ENCODE measurements at places on chromosomes 3 and 15.
A peak's percentile ranks its signal among the peaks of the same experiment; 100 is the strongest.

DNA sequence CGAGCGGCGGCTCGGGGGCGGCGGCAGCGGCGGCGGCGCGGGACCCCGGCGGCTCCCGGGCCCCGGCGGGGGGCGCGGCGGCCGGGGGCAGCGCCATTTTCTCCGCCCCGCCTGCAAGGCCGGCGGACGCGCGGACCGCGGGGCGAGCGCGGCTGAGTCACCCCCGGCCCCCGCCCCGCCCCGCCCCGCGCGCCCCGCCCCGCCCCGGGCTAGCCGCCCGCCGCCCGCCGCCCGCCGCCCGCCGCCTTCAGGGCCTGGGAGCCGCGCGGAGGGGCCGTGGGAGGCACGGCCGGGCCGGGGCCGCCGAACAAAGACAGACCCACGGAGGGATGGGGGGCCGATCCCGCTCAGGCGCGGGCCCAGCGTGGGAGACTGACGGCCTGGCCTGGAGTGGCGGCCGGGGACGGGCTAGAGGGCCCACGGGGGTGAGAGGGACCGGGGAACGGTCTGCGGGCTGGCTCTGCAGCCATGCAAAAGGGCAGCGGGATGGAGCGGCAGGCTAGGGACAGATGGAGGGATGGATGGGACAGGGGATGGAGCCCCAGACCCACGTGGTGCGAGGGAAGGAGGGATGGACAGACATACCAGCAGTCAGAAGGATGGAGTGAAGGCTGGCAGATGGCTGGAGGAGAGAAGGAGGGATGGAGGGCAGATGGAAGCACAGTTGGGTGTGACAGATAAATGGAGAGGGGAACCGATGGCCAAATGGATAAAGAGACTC lies at the start of gene EIF4E3:
Gene EIF4E3, minus strand, starts transcription at position 132 of the 721 bp plus-strand sequence. Its CDS starts 35 bp downstream, at position 97.
- DNase-seq, result peak; percentile 52

DNA sequence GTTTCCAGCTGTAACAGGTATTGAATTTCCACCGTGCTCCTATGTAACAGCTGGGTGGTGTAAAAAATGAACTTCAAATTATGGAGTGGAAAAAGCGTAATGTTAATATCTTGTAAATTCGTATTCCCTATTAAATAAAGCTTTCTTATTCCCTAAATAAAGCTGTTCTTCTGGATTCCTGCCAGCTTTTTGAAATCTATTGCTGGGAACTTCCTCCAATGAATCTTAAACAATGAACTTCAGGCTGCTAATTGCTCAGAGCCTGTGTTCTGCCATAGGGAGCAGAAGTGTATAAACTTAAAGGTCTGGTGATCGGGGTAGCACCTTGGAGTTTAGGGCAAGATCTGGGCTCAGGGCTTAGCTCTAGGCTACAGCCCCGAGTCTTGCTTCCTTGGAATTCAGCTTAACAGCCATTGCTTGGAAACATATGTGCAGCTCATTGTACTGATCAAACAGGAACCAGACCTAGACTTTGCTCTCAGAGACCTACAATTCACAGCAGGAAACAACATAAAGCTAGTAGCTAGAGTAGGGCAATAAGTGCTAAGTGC lies 1.4 kb downstream of the ARL14 start:
- DNase-seq, result no peak

DNA sequence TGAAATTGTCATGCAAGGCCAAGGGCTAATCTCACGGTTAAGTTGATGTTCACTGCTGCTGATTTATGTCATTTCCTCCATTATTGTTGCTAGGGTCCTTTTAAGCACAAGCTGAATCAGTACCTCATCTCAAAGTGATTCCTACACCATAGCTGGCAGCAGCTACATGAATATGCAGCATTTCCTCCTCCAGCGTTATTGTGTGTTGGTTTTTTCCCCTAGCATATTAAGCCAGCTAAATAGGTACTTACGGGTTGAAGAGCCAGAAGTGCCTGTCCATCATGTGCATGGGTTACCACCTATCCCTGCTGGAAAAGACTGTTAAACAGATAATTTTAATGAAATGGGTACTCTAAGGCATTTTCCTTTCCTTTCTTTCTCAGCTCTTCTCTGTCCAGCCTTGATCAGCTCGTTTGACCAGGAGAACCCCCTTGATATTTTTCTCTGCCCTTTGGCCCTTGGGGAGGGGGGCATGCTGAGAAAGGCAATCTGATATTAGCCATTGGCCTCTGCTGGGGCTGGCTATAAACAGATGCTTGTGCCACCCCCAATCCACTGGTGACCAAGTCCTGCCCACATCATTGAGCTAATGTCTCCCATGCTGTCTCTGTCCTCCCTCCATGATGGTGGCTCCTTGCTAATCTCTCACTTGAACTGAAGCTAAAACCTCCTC lies 115.6 kb upstream of the PLXNA1 start:
- DNase-seq, result no peak

GRCh38 chr15:95604634-95605036 lies 725.9 kb upstream of the NR2F2 start:
- no peak for DNase-seq

GRCh38 chr3:55376753-55377347 lies 110.3 kb downstream of the WNT5A start:
- DNase-seq, result no peak

- DNase-seq, result no peak
These were observed 36.0 kb upstream of the LEKR1 start for GRCh38 chr3:156790156-156790555.

GRCh38 chr15:60396958-60397771 lies 621 bp downstream of the ANXA2 start:
- no peak for DNase-seq

DNA sequence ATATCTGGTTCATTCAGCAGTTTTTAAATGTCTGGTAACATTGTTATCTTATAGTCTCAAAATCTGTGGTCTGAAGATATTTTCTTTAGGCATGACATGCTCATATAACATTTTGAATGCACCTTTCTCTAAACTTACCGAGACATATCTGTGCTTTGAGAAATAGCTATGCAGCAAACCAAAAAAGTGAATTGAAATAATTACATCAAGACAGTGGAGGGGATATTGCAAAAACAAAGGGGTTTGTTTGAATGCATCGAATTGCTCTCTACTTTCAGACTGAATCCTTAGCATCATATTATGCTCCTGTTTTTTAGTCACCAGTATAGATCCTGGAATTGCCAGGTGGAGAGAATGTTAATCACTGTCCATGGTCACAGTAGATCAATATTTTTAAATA lies 5.1 kb downstream of the ARPP21 start:
- DNase-seq, result no peak

DNA sequence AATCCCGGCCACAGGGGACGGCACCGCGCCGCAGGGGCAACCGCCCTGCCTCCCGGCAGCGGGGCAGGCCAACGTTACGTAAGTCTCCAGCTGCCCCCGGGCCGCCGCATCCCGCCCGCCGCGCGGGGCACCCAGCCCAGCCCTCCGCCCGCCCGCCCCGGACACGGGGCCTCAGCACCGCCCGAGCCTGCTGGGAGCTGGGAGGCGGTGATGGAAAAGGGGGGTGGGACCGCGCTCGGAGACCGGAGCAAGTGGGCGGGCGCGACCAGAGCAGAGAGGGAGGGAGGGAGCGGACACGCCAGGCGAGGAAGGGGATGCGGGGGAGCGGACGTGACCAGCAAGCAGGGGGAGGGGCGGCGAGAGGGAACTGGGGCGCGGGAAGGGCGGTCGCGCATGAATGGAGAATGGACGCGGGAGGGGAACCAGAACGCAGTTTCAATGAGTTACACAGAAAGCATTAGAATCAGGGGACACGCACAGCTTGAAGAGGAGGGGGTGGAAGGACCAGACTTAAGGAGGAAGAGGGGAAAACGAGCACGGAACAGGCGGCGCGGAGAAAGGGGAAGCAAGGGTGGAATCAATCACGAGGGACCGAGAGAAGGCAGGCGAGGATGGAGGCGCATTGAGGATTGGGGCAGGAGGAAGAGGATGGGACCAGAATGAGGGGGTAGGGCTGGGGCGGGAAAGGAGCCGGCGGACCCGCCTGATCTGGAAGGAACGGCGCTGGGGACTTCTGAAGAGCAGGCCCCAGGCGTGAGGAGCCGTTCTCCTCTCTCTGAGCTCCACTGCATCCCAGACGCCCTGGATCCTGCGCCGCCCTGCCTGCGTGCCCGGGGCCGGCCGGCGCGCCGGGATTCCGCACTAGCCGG lies 559 bp downstream of the PKM start:
- peak; percentile 69 for DNase-seq

- DNase-seq, result no peak
These were observed 28.5 kb upstream of the TSEN2 start for GRCh38 chr3:12455740-12456139.

- DNase-seq, result no peak
These were observed 7.4 kb downstream of the ZBTB47 start for GRCh38 chr3:42660898-42661297.

- no peak for DNase-seq
These were observed 16.2 kb downstream of the MB21D2 start for GRCh38 chr3:192901435-192901834.

DNA sequence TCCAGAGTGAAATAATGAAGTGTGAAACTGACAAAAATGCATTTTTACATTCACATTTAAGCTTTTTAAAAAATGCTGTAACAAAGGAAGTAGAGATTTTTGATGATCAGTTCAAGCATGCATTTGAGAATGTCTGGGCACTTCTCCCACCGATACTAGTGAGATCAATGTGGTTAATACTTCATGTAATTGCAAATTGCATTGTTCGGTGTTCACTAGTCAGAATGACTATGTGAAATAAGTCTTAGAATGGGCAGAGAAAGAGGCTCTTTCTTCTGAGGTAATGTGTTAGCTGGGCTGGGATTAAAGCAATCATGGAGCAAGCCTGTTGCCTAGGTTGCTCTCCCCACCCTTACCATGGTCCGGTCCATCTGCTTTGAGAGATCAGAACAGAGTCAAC lies 587.0 kb upstream of the GRM7 start:
- DNase-seq, result no peak

DNA sequence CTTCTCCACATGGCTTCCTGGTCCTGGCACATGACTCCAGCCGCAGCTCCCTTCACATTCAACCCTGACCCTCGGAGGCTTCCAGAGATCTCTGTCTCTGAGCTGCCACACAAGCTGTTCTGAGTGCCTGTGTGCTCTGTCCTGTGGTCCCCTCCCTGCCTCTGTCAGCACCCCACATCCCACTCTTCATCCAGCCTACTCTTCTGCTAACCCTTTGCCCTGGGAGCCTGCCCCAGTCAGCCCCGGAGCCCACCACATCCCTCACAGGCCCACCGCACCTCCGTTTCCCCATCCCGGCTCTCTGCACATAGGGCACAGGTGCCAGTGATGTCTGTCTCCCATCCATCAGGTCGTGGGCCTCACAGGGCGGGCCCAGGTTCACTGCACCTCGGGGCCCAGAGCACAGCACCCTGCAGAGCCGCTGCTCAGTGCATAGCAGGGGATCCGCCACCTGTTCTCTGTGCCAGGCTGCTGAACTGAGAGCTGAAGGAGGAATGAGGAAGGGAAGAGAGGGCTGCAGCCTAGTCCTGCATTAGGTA lies 133.6 kb downstream of the UACA start:
- no peak for DNase-seq

DNA sequence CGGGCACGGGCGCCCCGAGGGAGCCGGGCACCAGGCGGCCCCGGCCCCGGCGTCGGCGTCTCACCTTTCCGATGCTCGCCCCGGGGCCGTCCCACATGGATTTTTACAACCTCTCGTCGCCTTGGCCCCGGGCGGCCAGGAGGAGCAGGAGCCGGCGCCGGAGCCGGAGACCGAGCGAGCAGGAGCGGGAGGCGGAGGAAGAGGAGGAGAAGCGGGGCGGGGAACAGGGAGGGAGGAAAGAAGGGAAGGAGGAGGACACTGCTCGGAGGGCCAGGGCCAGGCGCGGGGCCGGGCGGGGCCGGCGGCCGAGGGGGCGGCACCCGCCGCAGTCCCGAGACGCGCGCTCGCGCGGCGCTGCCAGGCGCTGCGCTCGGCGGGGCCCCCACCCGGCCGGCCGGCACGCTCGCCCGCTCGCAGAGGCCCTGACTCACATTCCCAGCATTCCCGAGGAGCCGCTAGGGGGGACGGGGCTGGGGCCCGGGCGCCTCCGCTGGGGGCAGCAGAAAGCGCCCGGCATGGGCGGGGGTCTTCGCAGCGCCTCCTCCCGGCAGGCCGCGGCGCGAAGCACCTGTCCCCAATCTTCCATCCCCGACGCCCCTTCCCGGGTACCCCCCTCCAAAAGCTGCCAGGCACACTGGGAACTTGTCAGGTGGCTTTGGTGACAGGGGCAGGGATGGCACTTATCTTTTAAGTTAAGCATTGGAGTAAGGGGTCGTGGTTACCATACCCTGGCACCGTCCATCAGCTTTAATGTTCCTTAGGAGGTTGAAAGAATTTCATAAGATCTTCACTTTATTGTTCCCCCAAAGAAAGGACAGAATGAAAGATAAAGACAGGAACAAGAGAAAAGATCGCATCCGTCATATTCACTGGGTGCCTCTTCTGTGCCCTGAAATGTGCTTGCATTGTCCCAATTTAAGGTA lies at the start of gene ERC2:
Gene ERC2, minus strand, starts transcription at position 284 of the 923 bp plus-strand sequence.
- no peak for DNase-seq

DNA sequence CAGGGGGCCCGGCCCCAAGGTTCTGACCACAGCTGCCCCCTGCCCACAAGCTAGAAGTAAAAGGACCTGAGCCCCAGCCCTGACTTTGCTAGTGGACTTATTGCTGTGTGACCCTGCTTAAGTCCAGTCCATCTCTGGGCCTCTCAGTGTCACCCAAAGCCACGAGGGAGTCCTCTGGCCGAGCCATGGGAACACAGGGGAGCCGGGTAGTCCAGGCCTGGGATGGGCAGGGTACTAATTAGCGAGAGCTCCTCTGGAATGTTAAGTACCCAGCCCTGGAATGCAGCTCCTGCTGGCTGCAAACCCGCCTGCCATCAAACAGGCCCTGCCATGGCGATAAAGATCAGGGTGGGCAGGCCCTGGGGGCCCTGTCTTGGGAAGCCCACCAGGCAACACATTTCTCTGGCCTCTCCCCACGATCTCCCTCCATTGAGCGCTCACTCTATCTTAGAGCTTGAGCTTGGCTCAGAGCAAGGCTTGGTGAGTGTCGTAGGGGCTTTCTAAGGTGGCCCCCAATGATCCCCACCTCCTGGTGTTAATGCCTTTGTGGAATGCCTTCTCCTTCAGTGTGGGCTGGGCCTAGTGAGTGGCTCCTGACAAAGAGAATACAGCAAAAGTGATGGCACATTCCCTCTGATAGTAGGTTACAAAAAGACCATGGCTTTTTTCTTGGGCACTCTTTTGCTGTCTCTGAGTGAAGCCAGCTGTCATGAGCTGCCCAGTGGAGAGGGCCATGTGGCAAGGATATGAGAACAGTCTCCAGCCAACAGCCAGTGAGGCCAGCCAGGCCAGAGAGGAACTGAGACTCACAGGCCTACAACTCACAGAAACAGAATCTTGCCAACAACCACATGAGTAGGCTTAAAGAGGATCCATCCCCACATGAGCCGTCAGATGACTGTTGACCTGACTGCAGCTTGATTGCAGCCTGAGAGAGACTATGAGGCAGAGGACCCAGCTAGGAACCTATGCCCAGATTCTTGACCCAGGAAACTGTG lies 133.1 kb downstream of the SMAD6 start:
- DNase-seq, result no peak

DNA sequence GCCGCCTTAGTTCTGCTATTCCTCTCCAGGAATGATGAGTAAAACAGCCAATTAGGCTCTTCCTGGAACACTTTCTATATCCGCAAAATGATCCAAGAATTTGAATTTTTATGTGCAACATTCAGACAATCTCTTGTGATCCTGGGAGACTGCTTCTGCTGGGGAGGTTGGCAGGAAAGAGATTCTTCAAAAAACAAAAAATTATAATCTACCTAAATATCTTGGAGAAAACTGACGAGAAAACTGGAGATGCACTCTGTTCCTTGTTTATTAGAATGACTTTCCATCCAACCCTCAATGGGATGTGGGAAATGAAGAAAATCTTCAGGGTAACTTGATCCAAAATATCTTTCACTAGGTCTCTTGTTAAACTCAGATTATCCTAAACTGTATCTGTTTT lies 346.3 kb upstream of the UBE2E2 start:
- no peak for DNase-seq

Measured in amygdala (tissue), 56 donors.